SK-N-SH (cell line): ENCODE measurements at places on chromosomes 16 and 17. TPM values are rescaled to one million over a fixed set of nuclear protein-coding genes. Genes with fewer than 3 reads are reported as not detected.
A peak's percentile ranks its signal among the peaks of the same experiment; 100 is the strongest.

- no peak for DNase-seq
Measured at GRCh38 chr17:43027091-43028032, 2.3 kb downstream of the RND2 start.

- no peak for DNase-seq
Measured at GRCh38 chr16:2095315-2095853, 40.3 kb downstream of the PKD1 start.

- DNase-seq: peak; percentile 88
Measured at GRCh38 chr17:39753514-39754160, 15.9 kb downstream of the GRB7 start.

- peak; percentile 84 for DNase-seq
Measured at GRCh38 chr16:629185-629832, 1.5 kb upstream of the WFIKKN1 start.

DNA sequence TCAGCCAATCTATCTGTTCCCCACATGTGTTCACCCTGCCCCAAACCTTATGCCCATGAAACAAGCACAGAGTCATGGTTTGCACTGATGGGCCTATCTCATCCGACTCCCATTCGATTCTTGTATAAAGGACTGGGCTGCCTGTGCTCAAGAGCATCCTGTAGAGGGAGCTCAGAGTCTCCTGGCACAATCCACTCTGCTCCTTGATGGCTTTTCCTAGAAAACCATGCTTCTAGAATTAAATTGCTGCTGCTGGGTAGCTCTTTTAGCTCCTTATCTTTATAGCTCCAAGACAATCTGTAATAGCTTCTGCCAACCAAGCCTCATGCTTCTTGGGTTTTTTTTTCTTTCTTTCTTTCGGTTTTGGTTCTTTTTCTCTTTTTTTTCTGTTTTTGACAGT is 9.7 kb downstream of the ZNF19 start:
- DNase-seq: peak; percentile 50

Gene NFE2L1
- polyA plus RNA-seq: 159 and 174 TPM in 2 replicates

Gene INCA1
- 1.2 and 1.3 TPM in 2 replicates for polyA plus RNA-seq

Gene SEPHS2
- polyA plus RNA-seq: 30.8 and 36.3 TPM in 2 replicates

DNA sequence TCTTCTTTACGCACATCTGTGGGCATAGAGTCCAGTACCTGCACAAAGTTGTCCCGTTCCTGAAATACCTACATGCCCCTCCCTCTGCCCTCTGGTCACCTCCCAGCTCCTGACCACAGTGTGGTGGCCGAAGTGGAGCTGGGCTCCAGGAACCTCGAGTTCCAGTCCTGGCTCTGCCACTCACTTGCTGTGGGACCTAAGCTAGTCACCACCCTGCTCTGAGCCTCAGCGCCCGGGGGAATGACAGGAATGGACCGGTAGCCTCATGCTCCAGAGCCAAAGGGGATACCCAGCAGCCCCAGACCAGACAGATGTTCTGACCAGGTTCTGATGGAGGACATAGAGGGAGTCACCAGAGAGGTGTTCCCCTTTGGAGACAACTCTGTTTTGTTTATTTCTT is 26.7 kb upstream of the ITGA3 start:
- peak; percentile 24 for DNase-seq

- peak; percentile 41 for DNase-seq
Measured at GRCh38 chr17:82444941-82445521, 5.5 kb downstream of the CYBC1 start.

Gene TXNDC17
- polyA plus RNA-seq: 644 and 650 TPM in 2 replicates

DNA sequence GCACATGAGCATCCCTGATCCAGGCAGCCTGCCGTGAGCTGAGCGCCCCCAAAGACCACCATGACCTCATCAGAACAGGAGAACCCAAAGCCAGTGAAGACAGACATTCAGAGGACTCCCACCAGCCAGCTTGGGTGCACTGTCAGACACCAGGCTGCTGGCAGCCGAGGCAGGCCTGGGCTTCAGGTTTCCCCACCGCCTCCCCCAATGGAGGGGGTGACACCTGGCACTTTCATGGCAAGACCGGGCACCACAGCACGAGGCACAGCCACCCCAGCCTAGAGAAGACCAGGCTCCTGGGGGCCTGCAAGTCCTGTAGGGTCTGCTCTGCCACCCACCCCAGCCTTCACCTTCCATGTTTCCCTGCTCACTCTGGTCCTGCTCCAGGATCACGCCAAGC is 140.5 kb downstream of the C16orf95 start:
- no peak for DNase-seq

- DNase-seq: no peak
Measured at GRCh38 chr16:55357241-55357640, 33.2 kb downstream of the IRX6 start.

DNA sequence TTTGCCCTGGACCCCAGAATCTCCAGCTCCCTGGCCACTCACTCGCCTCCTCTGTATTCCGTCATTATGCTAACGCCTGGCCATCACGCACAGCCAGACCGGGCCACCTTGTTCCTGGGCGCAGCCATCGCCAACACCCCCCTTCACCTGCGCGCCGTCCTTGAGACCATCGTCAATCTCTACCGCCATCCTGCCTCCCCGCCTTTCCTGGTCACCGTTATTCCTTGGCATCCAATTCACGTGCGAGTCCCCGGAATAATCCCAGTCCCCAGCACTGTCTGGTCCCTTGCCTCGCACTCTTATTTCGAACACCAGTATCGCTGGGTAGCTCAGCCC is 541 bp downstream of the VKORC1 start:
- peak; percentile 65 for DNase-seq

GRCh38 chr17:17855976-17856375 is 19.2 kb upstream of the SREBF1 start:
- DNase-seq: peak; percentile 56

Gene CACNG1
- polyA plus RNA-seq: not detected in 2 replicates

Gene ATAD5
- polyA plus RNA-seq: 0.66 and 0.75 TPM in 2 replicates

Gene ADGRG1
- 2.6 and 7.4 TPM in 2 replicates for polyA plus RNA-seq

DNA sequence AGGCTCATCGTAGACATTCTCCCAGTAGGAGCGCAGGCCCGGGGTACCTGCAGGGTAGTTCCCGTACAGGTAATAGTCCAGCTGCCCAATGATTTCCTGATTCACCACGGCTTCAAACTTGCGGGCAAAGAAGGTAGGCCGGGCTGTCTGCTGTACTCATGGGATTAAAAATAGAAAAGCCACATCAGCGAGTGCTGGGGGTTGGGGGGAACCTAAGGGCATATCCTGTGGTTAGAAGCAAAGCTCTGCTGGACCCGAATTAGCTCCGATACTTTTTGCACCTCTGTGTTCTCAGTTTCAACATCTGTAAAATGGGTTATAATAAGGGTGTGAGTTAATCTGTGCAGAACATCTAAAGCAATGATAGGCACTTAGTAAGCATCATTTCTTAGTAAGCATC is 336.2 kb downstream of the XYLT1 start:
- no peak for DNase-seq

Gene CX3CL1
- polyA plus RNA-seq: 5.8 and 6.8 TPM in 2 replicates

- no peak for DNase-seq
Measured at GRCh38 chr17:4583206-4583605, 1.1 kb upstream of the SMTNL2 start.

Gene WRAP53
- 6.6 and 8.6 TPM in 2 replicates for polyA plus RNA-seq

Gene RND2
- polyA plus RNA-seq: 8.9 and 10.5 TPM in 2 replicates

DNA sequence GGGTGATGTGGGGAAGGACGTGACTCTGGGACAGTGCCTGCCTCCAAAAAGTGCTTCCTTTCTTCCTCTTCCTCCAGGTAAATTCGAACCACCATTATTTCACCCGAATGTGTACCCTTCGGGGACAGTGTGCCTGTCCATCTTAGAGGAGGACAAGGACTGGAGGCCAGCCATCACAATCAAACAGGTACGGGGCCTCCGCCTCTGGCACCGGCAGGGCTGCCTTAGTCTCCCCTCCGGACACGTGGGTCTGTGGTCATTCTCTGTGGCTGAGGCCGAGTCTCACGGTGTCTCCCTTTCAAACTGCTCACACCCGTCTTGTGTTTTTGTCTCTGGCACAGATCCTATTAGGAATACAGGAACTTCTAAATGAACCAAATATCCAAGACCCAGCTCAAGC is 10.7 kb downstream of the UBE2I start:
- DNase-seq: no peak

DNA sequence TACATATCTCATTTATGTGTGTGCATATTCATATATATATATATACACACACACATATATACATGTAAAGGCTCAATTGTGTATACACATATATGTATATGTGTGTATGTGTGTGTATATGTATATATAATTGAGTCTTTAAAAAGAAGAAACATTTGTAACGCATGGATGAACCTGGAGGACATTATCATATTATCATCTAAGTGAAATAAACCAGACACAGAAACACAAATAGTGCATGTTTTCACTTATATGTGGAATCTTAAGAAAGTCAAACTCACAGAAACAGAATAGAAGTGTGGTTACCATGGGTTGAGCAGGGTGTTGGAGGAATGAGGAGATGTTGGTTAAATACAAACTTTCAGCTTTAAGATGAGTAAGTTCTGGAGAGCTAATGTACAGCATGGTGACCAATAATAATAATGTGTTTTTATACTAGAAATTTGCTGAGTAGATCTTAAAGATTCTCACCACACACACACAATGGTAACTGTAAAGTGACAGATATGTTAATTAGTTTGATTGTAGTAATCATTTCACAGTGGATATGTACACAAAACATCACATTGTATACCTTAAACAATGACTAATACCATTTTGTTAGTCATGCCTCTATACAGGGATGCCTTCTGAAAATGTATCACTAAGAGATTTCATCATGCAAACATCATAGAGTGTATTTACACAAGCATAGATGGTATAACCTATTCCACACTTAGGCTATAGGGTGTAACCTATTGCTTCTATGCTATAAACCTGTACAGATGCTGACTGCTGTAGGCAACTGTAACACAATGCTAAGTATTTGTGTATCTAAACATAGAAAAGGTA is 132.6 kb upstream of the CACNG5 start:
- DNase-seq: no peak

Gene ZNF423
- polyA plus RNA-seq: 1.2 and 1.9 TPM in 2 replicates

DNA sequence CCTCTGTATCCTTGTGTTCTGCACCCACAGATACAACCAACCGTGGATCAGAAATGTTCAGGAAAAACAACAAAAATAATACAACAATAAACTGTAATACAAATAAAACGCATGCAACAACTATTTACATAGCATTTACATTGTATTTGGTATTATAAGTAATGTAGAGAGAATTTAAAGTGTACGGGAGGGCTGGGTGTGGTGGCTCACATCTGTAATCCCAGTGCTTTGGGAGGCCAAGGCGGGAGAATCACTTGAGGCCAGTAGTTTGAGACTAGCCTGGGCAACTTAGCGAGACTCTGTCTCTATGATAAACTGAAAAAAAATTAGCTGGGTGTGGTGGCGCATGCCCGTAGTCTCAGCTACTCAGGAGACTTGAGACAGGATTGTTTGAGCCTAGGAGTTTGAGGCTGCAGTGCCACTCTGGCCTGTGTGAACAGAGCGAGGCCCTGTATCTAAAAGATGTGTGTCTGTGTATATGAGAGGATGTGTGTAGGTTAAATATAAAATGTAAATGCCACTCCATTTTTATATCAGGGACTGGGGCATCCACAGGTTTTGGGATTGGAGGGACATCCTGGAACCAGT is 13.3 kb downstream of the SEC14L1 start:
- DNase-seq: no peak

Gene PLK1
- 31.4 and 68.7 TPM in 2 replicates for polyA plus RNA-seq

DNA sequence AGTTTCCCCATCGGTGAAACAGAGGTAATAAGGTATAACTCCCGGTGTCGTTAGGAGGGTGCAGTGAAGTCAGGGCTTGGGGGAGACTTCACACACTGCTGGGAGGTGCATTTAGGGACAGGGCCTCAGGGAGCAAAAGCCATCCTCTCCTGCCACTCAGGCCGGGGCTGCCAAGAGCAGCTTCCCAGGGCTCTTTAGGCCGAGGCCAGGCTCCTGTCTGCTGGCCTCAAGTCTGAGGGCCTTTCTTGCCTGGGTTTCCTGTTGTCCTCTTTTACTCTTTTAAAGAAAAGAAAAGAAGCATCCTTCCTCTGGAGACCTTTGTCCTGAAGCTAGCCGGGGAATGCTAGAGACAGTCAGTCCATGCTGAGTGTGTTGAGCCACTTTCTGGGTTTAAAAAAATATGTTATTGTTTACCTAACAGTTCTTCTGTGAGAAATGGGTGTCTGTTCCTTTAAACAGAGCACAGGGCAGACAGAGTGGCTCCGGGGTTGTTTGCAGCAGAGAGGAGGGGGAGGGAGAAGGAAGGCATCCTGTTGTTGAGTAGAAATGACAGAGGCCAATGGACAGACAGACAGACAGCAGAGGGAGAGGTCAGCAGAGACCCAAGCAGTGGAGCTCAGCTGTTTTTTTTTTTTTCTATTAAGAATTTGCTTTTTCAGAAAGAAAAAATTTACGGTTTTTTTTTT is 79.1 kb downstream of the C17orf67 start:
- DNase-seq: peak; percentile 60

- DNase-seq: peak; percentile 76
Measured at GRCh38 chr16:19410435-19411171, 7.1 kb upstream of the TMC5 start.

GRCh38 chr16:62100651-62101050 is 64.4 kb upstream of the CDH8 start:
- DNase-seq: no peak

DNA sequence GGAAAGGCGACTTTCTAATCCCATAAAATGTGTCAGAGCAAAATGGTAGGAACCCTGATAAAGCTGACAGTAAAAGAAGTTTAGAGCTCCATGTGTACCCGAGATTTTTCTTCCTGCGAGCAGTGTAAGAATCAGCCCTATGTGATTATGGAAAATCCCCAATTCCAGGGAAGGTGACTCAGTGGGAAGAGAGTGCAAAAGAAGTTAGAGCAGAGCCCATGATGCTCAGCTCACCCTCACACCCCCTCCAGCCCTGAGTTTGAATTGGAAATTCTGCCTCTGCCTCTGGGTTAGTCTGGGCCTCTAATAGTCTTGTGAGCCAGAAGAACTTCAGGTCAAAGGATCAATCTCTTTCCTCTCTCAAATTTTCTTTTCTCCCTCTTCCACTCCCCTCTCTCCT is 12.5 kb downstream of the C17orf78 start:
- DNase-seq: no peak

Gene SCNN1B
- not detected in 2 replicates for polyA plus RNA-seq

Gene TMEM92
- polyA plus RNA-seq: 0.28 and 0.46 TPM in 2 replicates

GRCh38 chr17:36778448-36778847 is 158.8 kb upstream of the LHX1 start:
- no peak for DNase-seq
